ENCODE measurements at places on chromosomes 4 and X.
A peak's percentile ranks its signal among the peaks of the same experiment; 100 is the strongest.

GRCh38 chrX:121231566-121232358 lies 184.4 kb downstream of the GLUD2 start:
- DNase-seq = no peak

GRCh38 chrX:154458116-154458953 lies at the start of gene PLXNA3:
Gene PLXNA3 (plus strand): TSS chrX:154458281. CDS start chrX:154460184, 1,903 bp downstream.
- DNase-seq = no peak

DNA sequence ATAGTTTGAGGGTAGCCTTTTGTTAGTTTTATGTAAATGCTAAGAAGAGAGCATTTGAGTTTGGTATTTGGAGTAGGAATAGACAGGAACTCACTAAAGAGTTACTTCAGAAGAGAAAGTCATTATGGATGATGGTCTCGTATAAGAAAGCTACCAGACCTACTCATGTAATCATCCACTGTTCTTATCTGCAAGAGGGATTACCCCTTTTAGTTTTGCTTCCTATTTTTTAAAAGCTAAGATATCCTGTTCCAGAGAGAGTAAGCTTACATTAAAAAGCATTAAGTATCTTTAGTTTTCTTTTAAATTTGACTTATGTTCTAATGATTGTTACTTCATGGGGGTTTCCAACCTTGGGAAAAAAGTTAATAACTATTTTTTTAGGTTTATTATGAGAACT lies 12.5 kb upstream of the ART3 start:
- no peak for DNase-seq

- no peak for DNase-seq
Observed at GRCh38 chrX:50108264-50108663, 92.5 kb downstream of the AKAP4 start.

GRCh38 chrX:138788771-138789170 lies 77.3 kb upstream of the FGF13 start:
- DNase-seq = no peak

DNA sequence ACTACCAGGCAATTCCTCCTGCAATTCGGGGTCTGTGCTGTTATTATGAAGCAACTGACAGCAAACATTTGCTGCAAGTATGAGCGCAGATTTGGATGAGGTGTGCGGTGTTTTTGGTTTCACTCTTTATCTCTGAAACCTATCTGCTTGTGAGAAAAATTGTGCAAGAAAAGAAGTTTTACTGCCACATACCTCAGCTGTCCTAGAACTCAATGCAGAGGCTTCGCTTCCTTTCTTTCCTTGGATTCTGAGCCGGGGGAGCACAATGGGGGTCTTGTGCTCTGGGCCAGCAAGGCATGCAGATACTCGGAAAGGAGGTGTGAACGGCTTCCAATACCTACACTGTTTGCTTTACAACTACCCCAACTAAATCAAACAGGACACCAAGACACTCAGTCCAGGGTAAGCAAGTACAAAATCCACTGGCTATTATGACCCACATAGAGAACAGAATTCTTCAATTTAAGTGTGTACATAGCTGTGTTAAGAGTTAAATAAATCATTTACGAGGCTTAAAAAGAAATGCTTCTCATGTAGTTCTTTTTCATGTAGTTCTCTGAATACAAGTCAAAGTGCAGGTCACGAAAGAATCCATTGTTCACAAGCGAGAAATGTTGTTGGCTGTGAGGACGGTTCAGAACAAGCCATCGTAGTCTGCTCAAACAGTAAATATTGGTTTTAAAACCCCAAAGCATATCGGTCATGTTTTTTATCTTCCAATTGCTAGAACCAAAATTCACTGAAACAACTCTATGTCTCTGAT lies 1.1 kb downstream of the SORBS2 start:
- no peak for DNase-seq

GRCh38 chrX:19670854-19671620 lies 155.7 kb upstream of the MAP3K15 start:
- no peak for DNase-seq

DNA sequence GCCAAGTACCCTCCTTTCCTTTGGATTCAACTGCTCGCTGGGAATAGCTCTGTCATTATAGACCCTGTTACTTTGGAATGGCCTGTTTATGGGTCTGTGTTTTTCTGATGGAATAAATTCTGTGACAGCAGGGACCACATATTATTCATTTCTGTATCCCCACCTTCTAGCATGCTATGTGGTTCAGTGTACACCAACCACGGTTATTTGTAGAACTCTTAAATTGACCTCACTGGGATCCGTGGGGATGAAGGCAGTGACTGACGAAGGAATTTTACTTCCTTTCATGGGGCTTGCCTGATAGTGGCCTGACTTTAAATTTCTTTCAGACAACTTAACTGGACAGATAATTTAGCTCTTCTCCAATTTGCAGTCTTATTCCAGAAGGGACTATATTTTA lies 343.2 kb downstream of the SPRY1 start:
- no peak for DNase-seq

DNA sequence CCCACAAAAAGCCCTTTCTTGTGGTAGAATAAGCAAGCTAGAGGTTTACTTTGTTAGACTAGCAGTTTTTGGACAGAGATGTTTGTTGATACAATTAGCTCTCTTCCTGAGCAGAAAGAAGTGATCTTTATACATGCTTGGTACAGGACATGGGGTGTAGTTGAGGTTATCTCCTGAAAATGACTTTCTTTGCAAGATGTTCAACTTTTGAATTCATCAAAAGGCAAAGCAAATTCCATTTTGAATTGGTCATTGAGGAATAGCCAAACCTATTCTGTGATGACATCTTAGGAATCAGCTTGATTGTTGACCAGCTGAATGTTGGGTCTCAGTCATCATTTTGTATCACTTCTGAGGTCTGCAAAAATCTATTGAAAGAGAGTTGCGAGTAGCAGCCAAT lies 3.8 kb downstream of the CPE start:
- no peak for DNase-seq

- DNase-seq = no peak
Observed at GRCh38 chr4:88672987-88673386, 24.6 kb downstream of the NAP1L5 start.

GRCh38 chr4:182770259-182770995 lies 146.8 kb downstream of the DCTD start:
- DNase-seq = no peak

- DNase-seq = no peak
Observed at GRCh38 chr4:30811296-30811695, 91.1 kb downstream of the PCDH7 start.

DNA sequence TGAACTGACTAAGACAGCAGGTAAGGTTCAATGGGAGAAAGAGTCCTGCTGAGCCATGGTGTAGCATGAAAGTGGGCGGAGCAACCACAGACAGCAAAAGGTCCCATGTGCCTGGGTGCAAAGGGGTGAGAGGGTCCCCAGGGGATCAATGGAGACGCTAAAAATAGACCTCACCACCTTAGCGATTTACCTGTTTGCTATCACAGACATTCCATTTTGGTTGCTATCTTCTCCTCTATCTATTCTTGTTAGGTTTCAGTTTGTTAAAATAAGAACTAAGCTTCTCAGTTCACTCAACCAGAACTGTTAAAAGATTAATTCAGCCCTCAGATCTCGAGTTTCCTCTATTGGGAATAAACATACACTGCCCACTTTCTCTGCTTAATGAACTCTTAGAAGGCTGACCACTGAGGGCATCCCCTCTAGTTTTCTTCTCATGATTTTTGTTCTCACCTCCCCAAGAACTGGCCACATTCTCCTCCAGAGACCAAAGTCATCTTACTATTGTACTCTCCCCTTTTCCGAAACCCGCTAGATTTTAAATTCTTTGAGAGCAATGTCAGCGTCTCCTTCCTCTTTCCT lies 136.7 kb downstream of the PARM1 start:
- DNase-seq = no peak

DNA sequence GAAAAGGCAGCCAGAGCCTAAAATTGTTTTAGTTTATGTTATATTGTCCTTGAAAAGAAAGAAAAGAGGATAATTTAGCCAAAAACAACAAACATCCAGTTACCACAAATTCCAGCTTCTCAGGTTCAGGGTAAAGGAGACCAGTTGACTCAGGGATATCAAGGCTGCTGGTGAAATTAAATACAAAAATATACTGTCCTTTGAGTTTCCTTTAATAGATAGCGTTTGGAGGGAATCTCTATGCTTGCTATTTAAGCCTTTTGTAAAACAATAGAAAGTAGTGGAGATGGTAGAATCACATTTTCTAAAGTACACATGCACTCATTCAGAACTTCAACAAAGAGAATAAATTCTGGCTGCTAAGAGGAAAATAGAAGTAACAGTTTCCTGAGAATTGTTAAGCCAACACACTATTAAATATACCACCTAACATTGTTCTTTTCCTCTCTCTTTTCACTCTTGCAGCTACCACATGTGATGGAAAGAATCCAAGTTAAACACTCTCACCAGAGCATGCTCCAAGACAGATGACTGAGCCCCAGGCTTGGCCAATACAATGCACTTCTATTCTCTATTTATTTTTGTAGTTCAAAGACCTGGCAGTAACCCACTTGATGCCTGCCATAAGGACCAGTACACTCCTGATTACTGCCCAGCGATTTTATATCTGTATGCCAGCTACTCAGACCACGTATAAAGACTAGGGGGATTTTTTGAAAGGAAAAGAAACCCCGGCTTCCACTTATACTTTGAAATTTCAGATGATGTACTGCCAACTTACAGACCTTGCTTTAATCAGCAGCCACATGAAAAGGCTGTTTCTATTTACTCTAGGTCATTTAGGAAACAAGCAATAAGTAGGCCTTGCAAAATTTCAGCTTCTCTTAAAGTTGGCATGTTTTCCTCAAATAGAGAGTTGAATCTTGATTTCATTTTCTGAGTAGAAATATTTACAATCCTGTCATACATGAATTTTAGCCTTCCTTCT lies 756.9 kb downstream of the FAT4 start:
- no peak for DNase-seq

DNA sequence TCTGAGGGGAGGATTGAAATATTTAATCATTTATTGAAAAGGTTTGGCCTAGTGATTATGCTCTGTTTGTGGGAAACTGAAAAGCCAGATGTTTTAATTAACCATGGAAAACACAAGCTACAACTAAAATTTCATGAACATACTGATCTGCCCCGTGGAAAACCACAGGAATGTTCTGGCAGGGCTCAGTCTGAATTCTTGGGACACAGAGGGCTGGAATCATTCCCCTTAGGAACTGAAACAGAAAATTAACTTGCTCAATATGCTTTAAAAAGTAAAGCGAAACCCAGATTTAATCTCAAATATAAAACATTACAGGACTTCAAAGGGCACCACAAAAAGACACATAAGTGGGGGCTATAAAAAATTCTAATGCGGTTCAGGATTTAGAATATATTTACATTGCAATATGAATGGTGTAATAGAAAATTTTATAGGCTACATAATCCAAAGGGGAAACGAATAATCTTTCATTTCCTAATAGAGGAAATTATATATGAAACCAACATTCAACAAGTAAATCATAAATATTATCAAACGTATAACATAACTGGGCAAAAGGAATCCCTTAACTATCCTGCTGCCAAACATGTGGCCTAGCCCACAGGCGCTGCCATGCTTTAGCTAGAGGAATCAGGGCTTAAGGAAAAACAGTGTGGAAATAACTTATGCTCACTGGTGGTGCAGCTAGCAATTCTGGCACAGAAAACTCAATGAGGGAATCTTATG lies 70.9 kb downstream of the APBB2 start:
- DNase-seq = peak; percentile 83

- no peak for DNase-seq
Observed at GRCh38 chr4:55036405-55036804, 89.0 kb downstream of the KDR start.

DNA sequence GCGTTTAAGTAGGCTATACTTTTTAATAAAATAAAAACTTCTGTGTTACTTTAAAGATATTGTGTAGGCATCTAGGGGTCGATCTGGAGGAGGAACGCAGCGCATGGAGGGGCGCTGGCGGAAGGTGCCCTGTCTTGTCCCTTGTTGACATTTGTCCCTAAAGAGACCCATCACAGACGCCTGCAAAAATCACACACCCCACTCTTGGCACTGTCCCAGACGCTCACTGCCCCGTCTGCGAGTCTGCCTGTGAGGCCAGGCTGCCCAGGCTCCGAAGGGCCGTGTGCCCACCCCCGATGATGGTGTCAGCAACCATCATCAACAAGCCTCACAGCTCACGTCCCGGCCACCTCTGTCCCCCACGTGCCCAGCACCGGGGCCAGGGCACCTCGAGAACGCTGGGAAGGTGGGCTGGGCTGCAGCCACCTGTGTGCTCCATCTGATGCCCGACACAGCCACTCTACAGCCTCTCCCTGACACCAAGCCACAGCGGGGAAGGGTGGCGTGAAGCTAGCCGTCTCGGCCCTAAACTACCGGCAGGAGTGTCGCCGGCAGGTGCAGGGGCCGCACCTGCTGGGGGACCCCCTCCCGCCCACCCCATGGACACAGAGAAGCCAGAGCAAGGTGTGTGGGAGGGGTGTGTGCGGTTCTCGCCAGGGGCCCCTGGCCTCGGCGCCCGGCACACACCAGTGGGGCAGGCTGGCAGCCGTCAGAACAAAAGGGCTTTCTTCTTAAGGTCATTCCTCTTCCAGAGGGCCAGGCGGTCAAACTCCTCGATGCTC lies 26.8 kb upstream of the AFAP1 start:
- DNase-seq = no peak

- peak; percentile 55 for DNase-seq
Observed at GRCh38 chr4:957231-957580, 16.2 kb downstream of the DGKQ start.

- no peak for DNase-seq
Observed at GRCh38 chr4:14695095-14695845, 307.0 kb upstream of the CPEB2 start.

- no peak for DNase-seq
Observed at GRCh38 chr4:5500165-5500564, 208.2 kb downstream of the EVC2 start.

DNA sequence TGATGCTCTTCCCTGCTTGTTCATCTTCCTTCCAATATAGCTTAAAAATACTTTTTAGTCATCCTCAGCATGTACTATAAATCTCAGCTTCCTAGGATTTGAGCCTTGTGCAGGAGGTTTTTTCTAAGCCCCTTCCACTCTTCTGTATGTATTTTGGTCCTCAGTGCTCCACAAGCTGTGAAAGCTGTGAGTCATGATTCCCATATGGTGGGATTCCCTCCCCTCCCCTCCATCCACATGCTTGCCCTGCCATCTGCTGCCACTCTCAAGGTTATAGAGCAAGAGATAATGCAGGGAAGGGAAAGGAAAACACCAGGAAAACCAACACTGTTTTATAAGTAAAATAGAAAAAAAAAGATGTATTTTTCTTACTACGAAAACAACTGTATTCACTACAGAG lies 58.5 kb upstream of the AP1S2 start:
- no peak for DNase-seq

DNA sequence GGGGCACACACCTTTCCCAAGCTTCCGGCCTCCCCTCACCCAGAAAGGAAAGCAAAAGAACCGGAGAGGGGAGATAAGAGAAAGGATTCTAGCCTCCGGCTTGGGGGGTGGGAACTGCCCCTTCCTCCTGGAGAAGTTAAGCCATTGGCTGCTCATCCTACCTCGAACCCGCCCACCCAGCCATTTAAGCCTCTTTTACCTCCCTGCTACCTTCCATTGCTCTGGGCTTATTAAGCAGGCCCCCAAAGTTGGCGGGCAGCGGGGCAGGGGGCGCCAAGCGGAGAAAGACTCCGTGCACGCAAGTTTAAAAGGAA lies 2.3 kb downstream of the MAML3 start:
- DNase-seq = peak; percentile 84

GRCh38 chrX:151970661-151971060 lies 3.8 kb downstream of the GABRE start:
- peak; percentile 89 for DNase-seq

GRCh38 chrX:150362599-150363481 lies at the start of gene MAMLD1:
Gene MAMLD1 (plus strand): TSS chrX:150363317. CDS start chrX:150445517, 82,200 bp downstream.
- peak; percentile 84 for DNase-seq
